RPMI7951 (cell line): ENCODE measurements at places on chromosomes 13 and 19.

GRCh38 chr13:98506322-98506721 is 70.6 kb downstream of the STK24 start:
- no peak for DNase-seq

DNA sequence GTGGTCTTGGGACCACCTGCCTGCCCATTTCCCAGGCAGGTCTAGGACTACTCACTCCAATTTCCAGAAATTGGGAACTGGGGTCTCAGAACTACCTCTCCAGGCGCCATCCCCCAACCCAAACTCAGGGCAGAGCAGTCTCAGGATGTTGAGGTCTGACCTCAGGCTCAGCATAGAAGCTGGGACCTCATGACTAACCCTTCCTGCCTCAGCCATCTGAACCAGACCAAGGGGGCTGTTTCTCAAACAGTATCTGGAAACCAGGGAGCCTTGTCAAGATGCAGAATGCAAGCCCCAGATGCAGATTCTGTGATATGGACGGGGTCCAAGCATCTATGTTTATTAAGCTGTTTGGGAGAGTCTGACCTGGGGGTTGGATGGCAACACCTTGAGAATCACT is 1.3 kb downstream of the FBXW9 start:
- no peak for DNase-seq

GRCh38 chr19:34269968-34270621 is 15.7 kb downstream of the GARRE1 start:
- DNase-seq = peak; percentile 77

GRCh38 chr19:17170538-17171297 is 44.4 kb upstream of the USE1 start:
- DNase-seq = no peak

DNA sequence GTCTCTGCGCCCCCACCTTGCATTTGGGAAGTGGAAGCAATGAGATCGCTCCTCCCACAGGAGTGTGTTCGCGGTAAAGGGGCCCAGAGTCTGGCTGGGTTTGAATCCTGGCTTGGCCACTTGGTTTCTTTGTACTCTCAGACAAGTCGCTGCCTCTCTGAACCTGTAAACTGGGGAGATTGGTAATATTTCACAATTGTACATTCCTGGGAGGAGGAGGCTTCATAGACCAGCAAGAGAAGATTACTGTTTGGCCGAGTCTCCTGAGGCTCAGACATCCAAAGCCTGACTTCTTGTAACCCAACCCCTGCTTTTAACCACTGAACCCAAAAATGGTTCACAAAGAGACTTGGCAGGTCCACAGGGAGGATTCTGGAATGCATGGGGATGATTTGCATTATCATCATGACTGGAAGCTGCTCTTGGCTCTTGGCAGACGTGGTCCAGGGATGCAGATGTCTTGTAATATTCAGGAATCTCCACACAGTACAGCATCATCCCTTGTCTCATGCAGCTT is 13.6 kb upstream of the STRN4 start:
- peak; percentile 70 for DNase-seq

DNA sequence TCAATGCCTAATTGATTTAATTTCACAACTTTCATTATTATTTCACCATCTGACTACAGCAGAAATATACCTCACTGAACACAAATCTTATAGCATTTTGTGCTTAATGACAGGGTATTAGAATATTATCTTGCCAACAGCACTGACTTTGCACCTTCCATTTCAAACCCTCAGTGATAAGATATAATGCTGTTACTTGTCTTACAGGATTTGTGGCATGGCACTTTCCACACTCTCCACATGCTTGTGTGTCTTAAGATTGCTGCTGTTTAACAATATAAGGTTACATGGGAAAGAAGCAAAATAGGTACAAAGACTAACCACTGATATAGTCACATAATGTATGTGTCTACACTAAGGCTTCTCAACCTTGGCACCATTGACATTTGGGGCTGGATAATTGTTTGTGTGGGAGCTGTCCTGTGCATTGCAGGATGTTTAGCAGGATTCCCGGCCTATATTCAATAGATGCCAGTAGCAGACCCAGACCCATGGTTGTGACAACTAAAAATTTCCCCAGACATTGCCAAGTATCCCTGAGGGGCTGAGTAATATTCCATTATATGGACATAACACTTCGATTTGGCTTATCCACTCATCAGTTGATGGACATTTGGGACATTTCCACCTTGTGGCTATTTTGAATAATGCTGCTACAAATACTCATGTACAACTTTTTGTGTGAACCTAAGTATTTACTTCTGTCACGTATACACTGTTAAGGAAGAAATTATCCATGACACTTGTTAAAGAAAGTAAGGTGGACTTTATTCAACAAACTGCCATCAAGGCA is 5.7 kb upstream of the DIAPH3 start:
- no peak for DNase-seq

GRCh38 chr13:40982772-40983171 is 36.3 kb downstream of the ELF1 start:
- peak; percentile 65 for DNase-seq

- no peak for DNase-seq
Observed at GRCh38 chr19:51803519-51803918, 8.6 kb downstream of the FPR3 start.

GRCh38 chr13:73074014-73074413 is 15.2 kb downstream of the KLF5 start:
- DNase-seq = no peak

- DNase-seq = peak; percentile 73
Observed at GRCh38 chr13:109180905-109181425, 551.6 kb downstream of the MYO16 start.

DNA sequence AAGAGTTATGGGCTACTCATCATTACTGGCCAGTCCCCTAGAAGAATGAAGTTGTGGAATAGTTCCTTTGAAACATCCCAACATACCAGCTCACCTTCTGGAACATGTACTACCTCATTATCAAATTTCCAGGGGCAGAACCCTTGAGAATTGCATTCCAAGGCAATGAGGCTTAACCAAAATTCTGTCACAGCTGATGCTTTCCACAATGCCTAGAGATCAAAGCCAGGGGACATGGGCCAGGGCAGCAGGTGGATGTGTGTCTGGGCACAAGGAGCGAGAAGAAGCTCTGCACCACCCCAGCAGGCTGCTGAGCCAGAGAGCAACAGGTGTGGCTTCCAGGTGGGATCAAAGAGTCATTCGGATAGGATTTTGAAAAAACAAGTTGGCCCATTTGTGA is 362.1 kb downstream of the EFNB2 start:
- DNase-seq = peak; percentile 24

DNA sequence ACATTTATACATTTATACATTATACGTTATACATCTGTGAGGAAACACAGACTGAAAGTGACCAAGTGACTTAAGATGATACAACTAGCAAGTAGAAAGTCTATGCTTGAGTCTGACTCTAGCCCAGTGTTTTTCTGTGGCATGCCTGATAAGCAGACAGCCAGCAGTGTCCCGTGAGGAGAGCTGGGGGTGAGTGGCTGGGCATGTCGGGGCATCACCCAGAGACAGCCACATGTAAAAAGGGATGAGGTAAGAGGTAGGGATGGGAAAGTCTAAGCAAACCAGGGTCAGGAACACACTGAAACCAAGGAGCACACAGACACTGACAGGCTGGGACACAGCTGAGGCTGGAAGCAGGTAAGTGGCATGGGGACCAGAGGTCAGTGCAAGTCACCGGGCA is 333.2 kb downstream of the FOXO1 start:
- no peak for DNase-seq

GRCh38 chr19:58471736-58472135 is 4.4 kb upstream of the ZNF446 start:
- no peak for DNase-seq
